ENCODE measurements at places on chromosomes 11 and 22.

- DNase-seq: no peak
Observed at GRCh38 chr11:60184824-60185511, 2.1 kb upstream of the MS4A6A start.

DNA sequence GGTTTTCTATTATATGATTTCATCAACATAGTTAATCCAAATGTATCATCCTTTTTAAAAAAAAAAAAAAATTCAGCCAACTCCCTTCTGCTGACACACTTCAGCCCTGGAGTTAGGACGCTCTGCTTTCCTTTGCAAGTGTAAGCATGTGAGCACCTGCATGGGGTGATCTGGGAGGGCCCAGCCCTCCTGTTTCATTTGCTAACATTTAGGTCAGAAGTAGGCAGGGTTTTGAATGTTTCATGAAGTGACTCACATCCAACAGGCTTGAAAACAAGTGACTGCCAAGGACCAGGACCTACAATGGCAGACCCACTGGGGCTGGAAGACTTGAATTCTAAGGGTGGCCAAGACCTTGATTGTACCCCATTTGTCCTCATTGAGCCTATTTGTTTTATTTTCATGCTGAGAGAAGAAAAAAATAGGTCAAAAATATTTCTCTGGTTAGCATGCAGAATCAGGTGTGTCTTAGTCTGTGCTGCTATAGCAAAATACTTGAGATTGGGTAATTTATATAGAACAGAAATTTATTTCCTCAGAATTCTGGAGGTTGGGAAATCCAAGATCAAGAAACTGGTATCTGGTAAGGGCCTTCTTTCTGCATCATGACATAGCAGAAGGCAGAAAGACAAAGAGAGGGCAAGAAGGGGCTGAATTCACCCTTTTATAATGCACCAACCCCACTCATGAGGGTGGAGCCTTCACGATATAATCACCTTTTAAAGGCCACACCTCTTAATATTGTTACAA, 137.6 kb downstream of the CD44 start:
- DNase-seq: no peak

GRCh38 chr11:22581354-22582150, 44.1 kb downstream of the FANCF start:
- no peak for DNase-seq

GRCh38 chr22:21791635-21792625, 56.3 kb upstream of the YPEL1 start:
- no peak for DNase-seq

GRCh38 chr22:27407369-27407985, 394.1 kb downstream of the MN1 start:
- no peak for DNase-seq

- no peak for DNase-seq
Observed at GRCh38 chr11:33317662-33318061, 60.5 kb downstream of the HIPK3 start.

- DNase-seq: no peak
Observed at GRCh38 chr11:16791191-16791961, 52.9 kb downstream of the C11orf58 start.

DNA sequence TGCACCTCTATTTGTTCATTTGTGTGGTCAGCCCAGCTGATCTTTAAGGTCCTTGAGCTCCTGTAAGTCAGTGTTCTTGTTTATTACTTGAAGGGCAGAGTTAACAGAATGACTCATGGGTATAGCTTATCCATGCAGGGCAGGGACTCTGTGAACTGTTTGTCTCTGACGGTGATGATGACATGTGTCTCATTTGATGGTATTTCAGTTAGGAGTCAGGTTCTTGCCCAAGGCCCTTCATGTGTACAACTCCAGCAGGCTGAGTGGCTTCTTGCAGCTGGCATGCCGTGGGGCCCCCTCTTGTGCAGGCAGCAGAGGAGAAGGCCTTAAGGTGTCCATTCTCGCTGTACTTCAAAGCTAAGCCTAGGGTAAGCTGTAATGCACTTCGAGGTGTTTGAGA, 165.1 kb downstream of the DBX1 start:
- no peak for DNase-seq

DNA sequence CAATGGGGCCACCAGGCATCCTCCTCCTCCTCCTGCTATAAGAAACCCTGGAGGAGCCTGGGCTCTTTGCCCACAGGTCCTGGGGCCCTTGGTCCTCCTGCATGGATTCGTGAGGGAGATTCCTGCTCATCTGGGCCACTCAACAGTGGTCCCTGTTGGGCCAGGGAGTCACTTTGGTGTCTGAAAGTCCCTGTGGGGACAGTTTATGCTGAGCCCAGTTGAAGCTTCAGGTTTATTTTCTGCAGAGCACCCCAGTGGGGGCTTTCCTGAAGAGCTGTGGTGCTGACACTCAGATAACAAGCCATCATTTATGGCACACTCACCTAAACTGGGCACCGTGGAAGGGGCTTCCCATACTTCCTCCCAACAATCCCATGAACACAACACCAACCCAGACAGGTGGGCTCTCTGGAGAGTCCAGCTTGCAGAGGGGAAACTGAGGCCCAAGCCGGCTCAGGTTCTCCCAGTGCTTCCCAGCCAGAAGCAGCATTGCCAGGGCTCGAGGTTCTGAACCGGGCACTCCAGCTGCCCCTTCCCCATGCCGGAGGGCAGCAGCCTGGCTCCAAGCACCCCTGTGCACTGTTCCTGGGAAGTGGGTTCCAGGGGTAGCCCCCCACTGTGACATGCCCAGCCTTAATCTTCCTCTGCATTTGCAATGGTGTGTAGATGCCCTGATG, 91.3 kb downstream of the MYEOV start:
- no peak for DNase-seq
